ENCODE measurements at places on chromosomes 6 and 20.

DNA sequence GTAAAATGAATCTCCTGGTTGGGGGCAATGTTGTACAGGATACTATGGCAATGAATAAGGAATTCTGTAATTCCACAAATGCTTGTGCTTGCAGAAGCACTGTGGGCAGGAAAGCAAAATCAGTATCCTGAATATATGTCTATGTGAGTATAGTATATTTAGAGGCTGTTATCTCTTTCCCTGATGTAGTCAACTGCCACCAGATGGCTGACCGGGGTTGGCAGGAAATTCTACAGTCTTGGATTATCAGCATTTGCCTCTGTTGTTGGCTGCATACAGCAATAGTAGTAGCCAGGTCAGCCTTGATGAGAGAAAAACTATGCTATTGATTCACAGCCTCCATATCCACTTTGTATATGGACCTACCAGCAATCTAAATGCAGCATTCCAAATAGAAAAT is 425.1 kb upstream of the JAG1 start:
- DNase-seq, result no peak

- DNase-seq, result peak; percentile 23
Measured at GRCh38 chr6:42661540-42662153, 60.8 kb downstream of the PRPH2 start.

- peak; percentile 92 for DNase-seq
Measured at GRCh38 chr6:35468181-35468979, at the start of gene RPL10A. TSS of gene RPL10A (plus strand) at chr6:35468401. CDS start at chr6:35468435, 34 bp downstream.

GRCh38 chr6:125679128-125679527 is 70.3 kb upstream of the HEY2 start:
- DNase-seq, result no peak

DNA sequence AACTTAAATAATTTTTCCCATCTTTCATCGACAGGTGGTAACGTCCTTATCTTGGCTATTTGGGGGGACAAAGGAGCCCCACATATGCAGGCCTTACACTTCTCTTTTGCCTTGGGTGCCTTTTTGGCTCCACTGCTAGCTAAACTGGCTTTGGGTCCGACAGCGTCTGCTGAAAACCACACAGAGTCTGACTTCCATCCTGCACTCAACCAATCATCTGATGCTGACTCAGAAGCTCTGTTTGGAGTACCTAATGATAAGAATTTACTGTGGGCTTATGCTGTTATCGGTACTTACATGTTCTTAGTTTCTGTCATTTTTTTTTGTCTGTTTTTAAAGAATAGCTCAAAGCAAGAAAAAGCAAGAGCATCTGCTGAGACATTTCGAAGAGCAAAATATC is 178.5 kb downstream of the SLC16A10 start:
- DNase-seq, result no peak

DNA sequence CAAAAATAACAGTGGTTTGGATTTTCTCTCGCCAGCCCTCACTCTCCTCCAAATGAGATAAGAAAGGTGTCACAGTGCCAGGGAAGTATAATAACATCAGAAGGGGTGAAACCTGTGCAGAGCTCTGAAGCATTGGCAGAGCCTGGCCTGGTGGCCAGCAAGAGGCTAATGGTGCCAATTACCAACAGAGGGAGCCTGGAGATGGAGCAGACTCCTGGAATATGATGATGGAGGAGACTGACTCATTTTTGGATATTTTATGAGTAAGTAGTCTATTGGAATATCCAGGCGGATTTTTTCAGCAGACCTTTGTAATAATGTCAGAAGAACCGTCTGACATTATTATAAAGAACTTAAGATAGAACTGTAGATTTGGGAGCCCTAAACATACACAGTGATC is 442.6 kb upstream of the MARCKS start:
- peak; percentile 36 for DNase-seq

DNA sequence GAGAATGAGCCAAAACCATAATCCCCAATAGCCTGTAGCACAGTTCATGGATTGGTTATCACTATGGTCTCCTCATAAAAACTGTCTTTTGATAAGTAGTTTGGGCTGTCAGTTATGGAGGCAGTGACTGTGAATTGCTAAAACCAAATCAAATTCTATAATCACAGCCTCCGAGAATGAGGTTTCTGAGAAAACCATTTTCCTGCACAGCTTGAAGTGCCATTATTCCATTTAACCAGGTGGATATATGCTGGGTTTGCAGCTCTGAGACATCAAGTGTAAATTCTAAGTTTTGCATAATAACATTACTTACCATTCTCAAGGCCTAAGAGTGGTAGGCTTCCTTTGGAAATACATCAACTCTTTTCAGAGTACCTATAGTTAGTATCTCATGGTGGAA is 485.4 kb downstream of the FRK start:
- DNase-seq, result no peak

DNA sequence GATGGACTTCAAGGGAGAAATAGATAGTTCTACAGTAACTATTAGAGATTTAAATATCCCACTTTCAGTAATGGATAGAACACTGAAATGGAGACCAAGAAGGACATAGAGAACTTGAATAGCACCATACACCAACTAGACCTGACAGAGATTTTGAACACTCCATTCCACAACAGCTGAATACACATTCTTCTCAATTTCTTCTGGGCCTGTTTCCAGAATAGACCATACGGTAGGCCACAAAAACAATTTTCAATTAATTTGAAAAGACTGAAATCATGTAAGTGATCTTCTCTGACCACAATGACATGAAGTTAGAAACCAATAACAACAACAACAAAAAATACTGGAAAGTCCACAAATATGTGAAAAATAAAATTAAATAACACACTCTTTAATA is 979.1 kb upstream of the FLRT3 start:
- DNase-seq, result no peak

DNA sequence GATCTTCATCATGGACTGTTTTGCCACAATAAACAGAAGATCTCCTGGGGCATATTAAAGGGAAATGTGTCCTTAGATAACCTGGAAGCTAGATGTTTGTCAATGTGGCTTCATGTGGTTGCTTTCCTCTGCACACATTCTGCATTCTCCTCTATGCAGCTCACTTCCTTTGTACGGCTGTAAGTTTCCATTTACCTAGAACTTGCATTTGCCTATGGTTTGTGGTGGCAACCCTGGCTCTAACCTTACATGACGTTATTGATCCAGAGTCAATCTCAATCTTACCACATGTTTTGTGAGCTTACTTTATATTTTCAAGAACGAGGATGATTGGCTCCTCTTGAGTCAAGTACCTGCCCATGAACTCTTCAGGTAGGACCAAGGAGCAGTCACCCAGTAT is 863.1 kb downstream of the MAFB start:
- no peak for DNase-seq

GRCh38 chr20:23081263-23081819 is 4.8 kb downstream of the CD93 start:
- no peak for DNase-seq

- DNase-seq, result no peak
Measured at GRCh38 chr20:48538856-48539255, 288.9 kb downstream of the PREX1 start.

GRCh38 chr6:138334000-138334399 is 43.7 kb upstream of the SMIM28 start:
- DNase-seq, result no peak
